ENCODE measurements at places on chromosomes 6 and 20.

DNA sequence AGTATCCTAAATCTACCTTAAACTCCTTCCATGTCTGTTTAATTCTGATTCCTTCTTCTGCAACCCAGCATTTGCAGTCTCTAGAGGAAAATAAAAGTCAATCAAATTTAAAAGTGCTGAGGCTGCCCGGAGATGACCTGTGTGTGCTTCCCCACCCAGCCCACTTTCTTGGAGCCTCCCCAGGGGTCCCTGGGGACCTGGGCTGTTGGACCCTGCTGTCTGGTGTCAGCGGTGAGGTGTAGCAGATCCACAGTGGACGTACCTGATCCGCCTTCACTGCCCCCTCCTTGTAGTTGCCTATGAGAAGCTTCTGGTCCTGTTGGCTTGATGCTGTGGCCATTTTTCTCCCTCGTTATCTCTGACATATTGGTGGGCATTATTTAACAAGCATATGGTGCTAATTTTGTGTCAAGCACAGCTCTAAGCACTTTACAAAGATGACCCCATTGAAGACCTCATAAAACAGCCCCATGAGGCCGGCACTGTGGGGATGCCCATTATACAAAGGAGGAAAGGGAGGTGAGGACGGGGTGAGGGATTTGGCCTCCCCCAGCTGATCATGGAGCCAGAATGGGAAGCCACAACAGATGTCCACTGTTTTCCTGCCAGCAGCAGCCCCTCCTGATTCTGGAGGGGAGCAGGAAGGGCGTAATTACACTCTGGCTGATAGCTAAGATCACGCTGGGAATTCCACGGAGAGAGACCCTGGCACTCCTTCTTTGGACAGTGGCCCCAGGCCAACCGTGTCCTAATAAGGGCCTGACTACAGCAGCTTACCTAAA, 628.2 kb downstream of the CDH26 start:
- DNase-seq: no peak

DNA sequence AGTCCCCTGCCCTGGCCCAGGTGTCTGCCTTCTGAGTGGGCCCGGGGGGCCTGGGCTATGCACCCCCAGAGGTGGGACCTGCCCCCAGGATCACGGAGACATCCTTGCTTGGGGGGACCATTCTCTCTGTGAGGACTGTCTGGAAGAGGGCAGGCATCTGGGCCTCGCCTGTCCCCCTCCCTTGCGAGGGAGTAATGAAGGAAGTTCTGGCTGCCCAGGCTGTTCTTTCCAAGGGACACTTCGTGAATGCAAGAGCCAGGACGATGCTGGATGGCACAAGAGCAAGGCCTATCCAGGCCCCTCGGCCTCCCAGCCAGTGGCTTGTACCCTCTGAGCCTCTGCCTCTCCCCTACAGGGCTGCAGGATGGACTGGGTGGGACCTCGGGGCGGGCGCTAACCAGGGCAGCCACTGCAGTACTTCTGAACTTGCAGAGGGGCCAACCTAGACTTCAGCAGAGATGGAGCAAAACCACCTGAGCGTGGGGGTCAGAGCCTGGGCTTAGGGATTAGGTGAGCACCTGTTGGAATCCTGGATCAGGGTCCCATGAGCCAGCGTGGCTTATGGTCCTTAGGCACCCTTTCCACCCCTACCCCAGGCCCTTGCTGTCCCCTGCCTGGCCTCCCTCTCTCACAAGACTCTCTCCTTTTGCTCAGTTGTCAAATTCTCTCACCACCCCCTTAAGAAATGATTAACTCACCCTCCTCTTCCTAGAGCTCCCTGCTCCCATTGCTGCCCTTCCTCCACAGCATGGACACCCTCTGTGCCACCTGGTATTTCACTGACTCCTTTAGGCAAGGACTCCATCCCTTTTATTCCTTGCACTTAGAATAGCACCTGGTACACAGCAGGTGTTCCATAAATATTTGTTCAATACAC, 53.2 kb downstream of the CTCFL start:
- no peak for DNase-seq

- no peak for DNase-seq
Measured at GRCh38 chr20:1183153-1183552, 1.6 kb downstream of the TMEM74B start.

DNA sequence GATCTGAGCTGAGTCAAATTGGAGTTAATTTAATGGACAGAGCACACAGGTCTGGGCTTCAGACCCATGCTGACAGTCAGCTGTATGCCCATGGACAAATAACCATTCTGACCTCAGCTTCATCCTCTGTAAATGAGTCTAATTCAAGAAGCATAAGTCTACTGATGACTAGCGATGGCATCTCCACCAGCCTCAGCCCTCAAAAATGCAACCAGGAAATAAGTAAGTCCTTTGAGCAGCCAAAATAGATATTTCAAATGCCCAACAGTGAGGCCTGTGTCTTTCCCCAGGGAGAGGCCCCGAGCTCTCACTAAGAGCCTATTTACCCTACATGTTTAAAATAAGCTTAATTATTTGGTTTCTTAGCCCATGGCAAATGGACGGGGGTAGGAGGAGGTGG, 114.2 kb upstream of the MTHFD1L start:
- no peak for DNase-seq

GRCh38 chr6:56843476-56844349, 111.2 kb upstream of the BEND6 start:
- peak; percentile 80 for DNase-seq

- DNase-seq: peak; percentile 73
Measured at GRCh38 chr6:139927236-139927635, 552.8 kb upstream of the CITED2 start.

GRCh38 chr6:129750360-129750759, 40.4 kb upstream of the ARHGAP18 start:
- DNase-seq: no peak

GRCh38 chr6:139443231-139444112, 69.0 kb upstream of the CITED2 start:
- DNase-seq: peak; percentile 75

DNA sequence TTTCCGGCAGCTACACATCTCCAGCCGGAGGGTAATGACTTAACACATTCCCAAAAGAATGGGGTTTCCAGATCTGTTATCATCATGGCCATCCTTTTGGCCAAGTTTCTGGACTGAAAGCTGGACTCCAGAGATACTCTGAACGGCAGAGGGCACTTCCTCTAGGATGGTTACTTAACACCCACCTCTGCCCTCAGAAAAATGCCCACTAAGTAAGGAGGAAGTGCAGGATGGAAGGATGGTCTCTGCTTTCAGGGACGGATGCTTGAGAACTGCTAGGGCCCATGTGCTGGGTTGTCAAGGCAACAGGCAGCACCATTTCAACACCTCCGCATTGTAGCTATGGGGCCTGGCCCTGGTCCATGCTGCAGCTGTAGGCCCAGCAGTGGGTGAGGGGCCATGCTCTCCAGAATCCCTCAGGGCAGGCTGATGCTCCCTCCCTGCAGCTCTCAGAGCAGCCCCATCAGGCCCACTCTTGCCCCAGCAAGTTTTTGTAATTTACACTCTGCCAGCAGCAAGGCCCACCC, 16.5 kb upstream of the TGM3 start:
- DNase-seq: no peak

DNA sequence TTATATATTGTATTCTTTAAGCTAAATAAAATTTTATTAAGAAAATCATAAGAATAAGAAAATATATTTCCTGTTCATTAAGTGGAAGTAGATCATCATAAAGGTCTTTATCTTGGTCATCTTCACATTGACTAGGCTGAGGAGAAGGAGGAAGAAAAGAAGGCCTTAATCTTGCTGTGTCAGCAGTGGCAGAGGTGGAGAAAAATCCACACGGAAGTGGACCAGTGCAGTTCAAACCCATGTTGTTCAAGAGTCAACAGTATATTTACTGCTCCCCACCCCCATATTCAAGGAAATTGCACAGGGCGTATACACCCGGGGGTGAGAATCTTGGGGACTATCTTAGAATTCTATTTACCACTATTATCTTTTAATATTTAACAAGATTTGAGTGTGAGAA, 178.6 kb upstream of the SCGN start:
- DNase-seq: no peak

- DNase-seq: no peak
Measured at GRCh38 chr6:130122243-130122642, 100.5 kb downstream of the SAMD3 start.

GRCh38 chr6:157455731-157456523, 74.9 kb downstream of the ZDHHC14 start:
- DNase-seq: no peak

DNA sequence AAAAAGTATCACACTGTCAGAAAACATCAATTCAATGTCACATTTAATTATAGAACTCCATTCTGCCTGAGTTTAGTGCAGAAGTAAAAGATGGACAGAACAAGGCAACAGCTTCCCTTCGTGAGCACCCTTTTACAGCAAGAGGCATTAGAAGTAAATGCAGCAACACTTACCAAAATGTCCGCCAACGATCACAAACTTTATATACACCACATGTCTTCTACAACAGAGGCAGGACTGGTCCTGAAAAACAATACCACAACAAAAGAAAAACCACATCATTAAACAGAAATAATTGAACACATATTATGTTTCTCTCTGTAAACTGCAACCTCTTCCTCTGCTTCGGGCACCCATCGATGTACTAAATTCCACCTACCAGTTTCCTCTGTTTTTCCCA, 92.9 kb downstream of the FYN start:
- peak; percentile 52 for DNase-seq

GRCh38 chr6:129849456-129849855, 11.7 kb downstream of the TMEM244 start:
- peak; percentile 81 for DNase-seq

GRCh38 chr20:48846516-48847492, 19.0 kb upstream of the PREX1 start:
- DNase-seq: no peak

- DNase-seq: no peak
Measured at GRCh38 chr6:157337751-157338150, 14.4 kb upstream of the TMEM242 start.

DNA sequence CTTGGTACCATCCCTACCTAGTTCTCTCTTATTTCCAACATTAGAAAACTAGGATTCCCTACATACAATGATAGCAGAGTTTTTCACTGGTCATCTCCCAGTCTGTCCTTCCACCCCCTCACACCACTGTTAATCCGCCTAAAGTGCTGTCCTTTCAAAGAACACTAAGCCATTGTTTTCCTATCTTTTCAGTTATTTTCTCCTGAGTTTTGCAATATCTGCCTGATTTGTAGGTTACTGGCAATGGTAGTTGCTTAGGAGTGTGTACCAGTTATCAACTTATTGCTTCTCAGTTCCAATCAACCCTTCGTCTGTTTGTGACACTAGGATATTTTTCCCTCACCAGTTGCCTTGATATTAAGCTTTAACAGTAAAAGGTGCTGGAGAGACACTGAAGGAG, 135.0 kb downstream of the EPM2A start:
- DNase-seq: no peak

DNA sequence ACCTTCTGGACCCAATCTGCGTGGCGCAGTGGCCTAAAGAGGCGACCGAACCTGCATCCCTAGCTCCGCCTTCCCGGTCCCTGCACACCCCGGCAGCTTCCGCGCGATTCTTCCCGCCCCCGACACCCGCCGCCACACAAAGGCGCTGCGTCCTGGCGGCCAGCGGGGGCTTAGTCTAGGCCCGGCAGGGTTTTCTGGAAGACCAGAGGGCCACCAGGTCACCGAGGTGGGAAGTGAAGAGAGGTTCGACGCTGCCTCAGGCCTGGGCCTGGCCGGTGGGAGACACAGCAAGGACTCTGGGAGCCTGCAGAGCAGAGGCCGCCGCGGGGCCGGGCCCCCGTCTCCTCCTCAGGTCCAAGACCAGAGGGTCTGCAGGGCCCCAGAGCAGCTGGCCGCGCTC, 154.9 kb downstream of the OR2B2 start:
- no peak for DNase-seq

- no peak for DNase-seq
Measured at GRCh38 chr6:120557554-120557953, 776.7 kb downstream of the TBC1D32 start.

DNA sequence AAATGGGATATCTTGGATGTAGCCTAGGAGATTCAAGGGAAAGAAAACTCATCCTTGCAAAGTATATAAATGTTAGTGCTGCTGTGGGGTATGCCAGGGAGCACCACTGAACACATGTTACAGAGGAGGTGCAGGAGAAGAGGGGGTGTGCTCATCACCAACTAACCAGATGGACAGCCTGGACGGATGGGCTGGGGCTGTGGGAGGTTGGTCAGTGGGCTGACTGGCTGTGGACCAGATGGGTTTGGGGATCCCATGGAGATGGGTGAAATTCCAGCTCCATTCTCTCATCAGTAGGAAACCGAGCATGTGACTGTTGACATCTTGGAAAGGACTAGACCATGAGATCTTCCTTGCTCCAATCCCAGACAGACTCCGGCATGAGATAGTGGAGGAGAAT, 201.0 kb downstream of the LRFN2 start:
- DNase-seq: no peak

- no peak for DNase-seq
Measured at GRCh38 chr20:59039233-59039632, 3.4 kb downstream of the PRELID3B start.

DNA sequence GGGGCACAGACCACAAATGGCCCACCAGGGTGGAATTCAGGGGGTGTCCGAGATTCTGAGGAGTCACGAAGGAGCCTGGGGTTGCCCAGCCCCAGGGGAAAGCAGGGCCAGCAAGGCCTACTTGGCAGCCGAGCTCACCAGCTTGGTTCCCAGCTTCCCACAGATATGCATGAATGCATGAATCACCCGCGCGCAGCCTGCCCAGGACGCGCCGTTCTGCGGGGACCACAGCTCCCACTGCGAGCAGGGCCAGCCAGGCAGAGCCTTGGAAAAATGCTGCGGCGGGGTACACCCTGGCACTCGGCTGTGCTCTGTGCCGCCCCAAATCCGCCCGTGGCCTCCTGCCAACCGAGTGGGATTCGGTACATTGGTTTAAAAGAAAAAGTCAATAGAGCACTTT, 211.0 kb downstream of the NFATC2 start:
- DNase-seq: peak; percentile 93

- no peak for DNase-seq
Measured at GRCh38 chr6:72102561-72102960, 216.2 kb downstream of the RIMS1 start.

DNA sequence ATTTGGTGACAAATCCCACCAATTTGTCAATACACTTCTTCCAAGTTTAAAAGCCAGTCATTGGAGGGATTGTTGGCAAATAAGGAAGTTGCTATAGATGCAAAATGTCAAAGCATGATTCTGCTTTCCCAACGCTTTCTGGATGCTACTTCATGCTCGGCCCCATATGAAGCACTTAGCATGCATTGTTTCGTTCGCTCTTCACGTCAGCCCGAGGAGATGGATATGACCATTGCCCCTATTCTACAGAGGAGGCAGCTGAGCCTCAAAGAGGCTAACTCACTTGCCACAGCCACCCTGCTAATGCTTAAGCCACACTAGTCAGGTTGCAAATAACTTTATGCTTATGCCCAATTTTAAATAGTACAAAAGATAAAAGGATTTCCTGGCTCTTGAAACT, 2.8 kb upstream of the NXT1 start:
- DNase-seq: no peak

GRCh38 chr20:13817342-13817741, 32.5 kb downstream of the NDUFAF5 start:
- peak; percentile 30 for DNase-seq

- no peak for DNase-seq
Measured at GRCh38 chr20:60191014-60191413, 232.8 kb downstream of the CDH26 start.

Data from fibroblast of gingiva (primary cell).